ENCODE measurements at places on chromosomes 2 and 18.
A peak's percentile ranks its signal among the peaks of the same experiment; 100 is the strongest.

- DNase-seq = no peak
Measured at GRCh38 chr2:18907508-18907907, 318.1 kb upstream of the NT5C1B start.

GRCh38 chr18:8439055-8439454 is 170.2 kb upstream of the RAB12 start:
- DNase-seq = no peak

DNA sequence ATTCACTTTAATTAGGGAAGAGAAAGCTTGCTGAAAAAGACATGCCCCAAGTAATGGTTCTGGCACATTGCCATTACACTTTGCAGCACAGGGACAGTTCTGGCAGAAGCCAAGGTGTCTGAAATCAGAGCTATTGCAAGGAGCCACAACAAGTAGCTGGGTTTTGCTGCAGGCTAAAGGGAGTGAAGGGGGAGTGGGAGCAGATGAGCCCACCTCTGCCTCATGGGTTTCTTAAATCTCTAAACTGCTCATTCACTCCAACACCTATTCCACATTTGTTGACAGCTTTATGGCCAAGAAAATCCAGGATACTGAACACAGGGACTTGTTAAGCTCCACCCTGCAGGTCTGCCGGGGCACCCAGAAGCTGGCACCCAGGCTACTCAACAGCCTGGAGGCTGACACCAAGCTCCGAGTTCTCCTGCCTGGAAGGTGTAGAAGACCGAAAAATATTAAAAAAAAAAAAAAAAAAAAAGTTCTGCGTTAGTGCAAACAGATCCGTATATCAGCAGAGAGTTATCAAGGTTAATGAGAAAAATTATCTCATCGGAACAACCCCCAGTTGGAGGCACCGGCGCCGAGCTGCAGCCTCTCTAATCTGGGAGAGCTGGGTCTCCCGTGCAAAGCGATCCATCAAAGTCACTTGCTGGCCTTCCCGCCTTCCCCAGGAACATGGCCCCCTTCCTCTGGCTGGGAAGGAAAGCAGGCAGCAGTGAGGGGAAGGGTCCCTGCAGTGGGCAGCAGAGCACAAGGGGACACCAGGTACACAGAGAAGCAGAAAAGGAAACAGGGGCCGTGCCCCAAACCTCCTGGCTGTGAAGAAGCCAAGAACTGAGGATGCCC is 123.7 kb downstream of the HNMT start:
- DNase-seq = peak; percentile 45

DNA sequence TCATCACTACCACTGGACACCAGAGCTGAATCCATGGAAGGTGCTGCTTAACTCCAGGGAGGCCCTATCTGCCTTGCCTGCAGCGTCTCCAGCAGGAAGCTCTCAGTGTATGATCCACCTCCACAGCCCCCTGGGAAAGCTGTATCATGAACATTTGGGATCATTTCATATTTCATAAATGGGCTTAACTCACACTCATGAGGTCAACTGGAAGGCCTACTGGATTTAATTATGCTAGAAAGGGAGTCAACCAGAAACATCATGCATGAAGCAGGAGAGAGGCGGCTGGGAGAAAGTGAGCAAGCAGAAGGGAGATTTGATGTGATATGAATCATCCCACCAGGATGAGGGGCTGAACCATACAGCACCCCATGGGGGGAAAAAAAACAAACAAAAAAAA is 537.7 kb downstream of the TNS1 start:
- DNase-seq = no peak

GRCh38 chr2:178386986-178387597 is 63.9 kb downstream of the PRKRA start:
- no peak for DNase-seq

GRCh38 chr2:168889635-168890005 is 610 bp downstream of the SPC25 start:
- no peak for DNase-seq

DNA sequence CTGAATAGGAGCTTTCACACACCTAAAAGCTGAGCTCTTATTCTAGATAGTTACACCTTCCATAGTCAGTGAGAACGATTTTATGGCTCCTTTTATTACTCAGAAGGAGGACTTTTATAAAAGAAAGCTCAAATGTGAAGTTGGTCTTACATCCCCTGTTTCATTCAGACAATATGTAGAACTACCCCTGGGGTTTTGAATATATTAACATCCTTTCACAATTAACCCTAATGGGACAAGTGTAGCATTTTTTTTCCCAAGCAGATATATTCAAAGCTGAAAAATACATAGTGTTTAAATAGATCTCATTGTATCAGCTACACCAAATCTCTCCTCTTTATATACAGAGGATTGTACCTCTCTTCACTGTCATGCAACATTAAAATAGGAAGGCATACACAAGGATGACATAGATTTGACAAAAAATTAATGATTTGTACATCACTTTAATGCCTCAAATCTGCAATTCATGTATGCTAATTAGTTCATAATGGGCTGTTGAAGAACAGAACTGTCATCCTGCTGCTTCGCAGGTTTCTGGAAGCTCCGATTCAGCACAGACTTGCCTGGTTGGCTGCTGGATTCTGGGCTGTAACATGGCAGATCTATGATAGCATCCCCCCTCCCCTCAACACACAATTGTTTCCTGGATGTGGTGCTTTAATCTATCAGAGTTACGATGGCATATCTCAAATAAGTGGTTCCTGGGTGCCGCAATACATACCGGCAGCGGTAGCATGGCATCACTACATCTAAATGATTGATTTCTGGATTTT is 129.7 kb upstream of the PARD3B start:
- no peak for DNase-seq

GRCh38 chr2:9373047-9373446 is 50.3 kb downstream of the ITGB1BP1 start:
- no peak for DNase-seq

DNA sequence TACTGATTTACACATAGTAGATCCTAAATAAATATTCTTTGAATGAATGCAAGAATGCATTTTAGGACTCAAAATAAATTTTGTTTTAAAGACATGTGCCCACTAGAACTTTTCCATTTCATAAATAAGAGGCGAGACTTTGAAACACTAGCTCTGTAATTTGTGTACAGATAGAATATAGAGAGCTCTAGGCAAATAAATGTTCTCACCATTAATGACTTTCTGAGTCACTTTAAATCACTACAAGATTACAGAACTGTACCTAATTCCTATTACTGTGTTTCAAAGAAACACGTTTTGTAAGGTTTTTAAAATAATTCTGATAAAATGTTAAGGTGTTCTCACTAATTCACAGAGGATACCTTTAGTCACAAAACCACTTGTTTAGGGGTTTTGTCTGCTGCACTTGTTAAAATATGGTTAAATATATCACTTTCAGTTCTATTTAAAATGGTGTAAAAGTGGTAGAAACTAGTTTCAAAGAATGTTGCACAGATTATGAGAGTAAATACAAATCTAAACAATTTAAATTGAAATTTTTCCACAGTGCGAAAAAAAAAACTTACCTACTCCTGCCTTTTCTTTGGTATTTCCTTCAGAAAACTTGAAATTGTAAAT is 158.7 kb upstream of the ZC3H15 start:
- DNase-seq = no peak

- DNase-seq = peak; percentile 81
Measured at GRCh38 chr2:96608469-96609455, 29.4 kb downstream of the KANSL3 start.

DNA sequence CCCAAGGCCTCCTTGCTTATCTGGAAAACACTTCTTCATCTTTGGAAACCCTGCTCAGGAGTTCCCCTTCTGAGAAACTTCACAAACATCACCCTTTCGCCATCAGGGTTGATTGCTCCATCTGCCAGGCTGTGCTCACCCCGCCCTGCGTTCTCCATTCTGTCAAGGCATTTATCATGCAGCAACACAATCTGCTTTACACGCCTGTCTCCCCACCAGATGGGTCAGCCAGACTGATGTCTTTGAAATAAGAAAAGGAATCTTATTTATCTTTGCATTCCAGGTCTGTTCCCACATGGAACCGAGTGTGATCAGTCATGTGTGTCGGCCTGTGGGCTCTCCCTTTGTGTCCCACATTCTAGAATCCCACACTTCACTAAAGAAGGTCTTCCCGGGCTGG is 110.0 kb upstream of the ARL4C start:
- peak; percentile 2 for DNase-seq

DNA sequence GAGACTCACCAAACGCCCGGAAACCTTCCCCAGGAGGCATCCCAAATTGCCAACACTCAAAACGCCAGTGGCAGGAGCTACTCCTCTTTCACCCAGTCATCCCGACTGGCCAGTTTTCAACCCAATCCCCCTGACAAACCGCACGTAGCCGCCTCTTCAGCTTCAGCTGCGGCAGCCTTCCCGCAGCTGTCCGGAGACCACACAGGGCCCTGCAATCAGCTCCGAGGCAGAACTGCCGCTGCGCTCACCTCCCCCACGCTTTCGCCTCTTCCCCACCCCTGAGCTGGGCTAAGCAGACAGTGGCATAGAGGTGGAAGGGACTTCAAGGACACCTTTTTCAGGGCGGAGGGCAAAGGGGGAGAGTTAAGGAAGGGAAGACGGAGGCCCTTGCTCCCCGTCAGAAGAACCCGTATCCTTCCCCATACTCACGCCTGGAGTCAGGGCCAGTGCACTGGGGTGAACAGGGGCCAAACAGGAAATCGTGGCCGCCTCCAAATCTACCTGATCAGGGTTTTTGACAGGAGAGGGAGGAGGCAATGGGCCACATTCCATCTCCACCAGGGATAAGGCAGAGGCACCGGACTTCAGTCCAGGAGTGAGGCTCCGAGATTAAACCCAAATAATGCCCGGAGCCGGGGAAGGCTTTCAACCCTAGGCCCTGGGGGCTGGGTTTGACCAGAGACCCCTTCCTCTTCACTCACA is 16.9 kb downstream of the CYP26B1 start:
- no peak for DNase-seq

GRCh38 chr2:61928826-61929461 is 23.5 kb downstream of the COMMD1 start:
- no peak for DNase-seq

DNA sequence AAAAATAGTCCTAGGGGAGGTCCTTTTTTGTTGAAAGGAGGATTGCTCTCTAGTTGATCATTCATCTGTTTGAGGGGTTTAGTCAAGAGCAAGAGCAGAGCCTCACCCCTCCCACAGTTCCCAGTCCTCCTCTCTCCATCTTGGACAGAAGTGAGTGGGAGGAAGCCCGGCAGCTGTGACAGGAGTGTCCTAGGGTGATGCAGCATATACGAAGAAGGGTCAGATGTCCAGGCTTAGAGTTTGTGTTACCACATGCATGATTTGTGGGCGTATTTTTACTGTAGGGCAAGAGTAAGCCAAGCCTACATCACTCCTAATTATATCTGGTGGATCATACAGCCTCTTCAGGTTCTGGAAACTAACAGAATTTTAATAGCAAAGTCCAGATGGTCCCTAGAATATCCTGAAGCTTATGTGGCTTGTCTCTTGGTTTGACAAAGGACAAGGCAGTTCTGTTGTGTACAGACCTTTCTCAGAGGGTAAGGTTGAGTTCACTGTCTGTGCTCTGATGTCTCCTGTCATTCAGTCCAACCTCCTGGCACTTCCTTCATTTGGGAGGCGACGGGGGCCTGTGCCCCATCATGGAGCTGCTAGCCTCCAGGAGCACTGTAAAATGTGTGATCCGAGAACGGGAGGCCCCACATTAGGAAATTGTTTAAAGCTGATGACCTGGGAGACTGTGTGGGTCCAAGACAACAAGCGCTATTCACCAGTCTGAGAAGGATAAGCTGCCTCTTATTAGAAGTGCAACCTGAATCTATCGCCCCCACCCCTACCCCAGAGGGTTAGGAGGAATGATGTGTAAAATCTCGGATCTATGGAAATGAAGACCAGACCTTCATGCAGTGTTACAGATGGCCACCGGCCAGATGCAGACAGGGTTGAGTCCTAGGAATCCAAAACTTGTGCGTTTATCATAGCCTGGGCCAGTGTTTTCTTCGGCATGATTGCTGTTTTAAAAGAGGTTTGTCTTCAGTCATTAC is 6.9 kb downstream of the CEP68 start:
- DNase-seq = peak; percentile 91

DNA sequence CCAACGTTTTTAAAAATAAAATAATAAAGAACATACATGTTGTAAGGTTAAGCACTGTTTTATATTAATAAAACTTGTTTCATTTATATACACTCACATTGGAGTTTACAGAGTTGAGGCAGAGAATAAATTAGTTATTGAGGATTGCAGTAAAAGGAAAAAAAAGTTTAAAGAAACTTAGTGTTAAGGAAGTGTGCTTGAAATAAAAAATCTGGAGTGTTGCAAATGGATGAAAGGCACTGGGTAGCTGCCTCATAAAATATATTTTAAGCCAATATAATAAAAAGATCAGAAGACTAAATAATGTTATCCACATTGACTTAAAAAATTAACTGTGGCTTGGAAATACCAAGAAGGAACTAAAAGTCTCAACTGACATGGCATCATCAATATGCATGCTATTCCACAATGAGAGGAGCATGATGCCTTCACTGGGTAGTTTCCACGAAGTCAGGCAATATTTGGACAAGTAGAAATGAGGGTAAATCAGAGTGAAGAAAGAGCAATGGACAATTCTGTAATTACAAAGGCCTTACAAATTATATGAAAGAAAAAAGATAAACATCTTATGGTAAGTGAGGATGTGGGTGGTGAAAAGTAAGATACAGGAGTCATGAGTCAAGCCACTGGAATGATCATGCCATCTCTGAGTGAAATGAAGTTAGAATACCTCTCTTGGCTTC is 2.5 kb downstream of the GALNT3 start:
- no peak for DNase-seq

DNA sequence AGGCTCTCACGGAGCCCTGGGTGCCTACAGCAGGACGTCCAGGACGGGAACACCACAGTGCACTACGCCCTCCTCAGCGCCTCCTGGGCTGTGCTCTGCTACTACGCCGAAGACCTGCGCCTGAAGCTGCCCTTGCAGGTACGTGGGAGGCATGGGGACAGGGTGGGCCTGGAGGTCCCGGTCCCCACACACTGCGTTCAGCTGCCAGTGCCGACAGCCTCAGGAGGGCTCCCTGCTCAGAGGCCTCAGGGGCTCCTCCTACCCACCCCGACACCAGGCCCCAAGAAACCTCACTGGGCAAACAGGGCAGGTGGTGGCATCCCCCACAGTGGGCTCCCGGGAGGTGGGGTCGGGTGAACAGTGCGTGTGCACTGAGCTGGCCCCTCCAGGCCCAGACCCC is 10.8 kb downstream of the ANO7 start:
- DNase-seq = no peak

DNA sequence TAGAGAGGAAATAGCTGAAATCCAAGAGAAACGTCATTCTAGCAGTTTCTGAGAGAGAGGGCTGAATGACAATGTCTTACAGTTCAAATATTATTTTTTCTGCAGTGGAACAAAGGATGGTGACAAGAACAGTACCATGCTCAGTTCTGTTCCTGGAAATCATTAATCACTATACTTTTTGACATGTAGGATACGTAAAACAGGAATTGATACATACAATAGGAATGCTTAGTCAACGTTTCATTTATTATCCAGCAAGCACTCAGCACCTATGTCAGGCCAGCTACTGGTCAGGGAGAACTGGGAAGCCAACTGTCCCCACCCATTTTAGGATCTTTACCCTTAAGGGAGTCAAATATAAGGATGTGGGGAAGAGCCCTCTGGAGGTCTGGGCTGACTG is 114.7 kb downstream of the DHRS9 start:
- DNase-seq = no peak

- DNase-seq = no peak
Measured at GRCh38 chr2:50396298-50396631, 635.7 kb downstream of the NRXN1 start.
